Nasal cavity respiratory epithelium epithelial cell of viscerocranial mucosa (primary cell): ENCODE measurements at places on chromosomes 16 and 17. TPM values are rescaled to one million over a fixed set of nuclear protein-coding genes. Genes with fewer than 3 reads are reported as not detected.

Gene CIAO3
- total RNA-seq, result 35.3 and 44.8 TPM in 2 replicates

Gene MON1B
- total RNA-seq, result 12.8 and 14.0 TPM in 2 replicates

Gene USP31
- 22.2 and 45.3 TPM in 2 replicates for total RNA-seq

Gene SMIM5
- 0.34 and 0.93 TPM in 2 replicates for total RNA-seq

Gene DPEP1
- not detected in 2 replicates for total RNA-seq

Gene SETD1A
- total RNA-seq, result 1.4 and 6.9 TPM in 2 replicates

Gene DHX38
- 79.6 and 89.9 TPM in 2 replicates for total RNA-seq

Gene WFDC1
- total RNA-seq, result not detected in 2 replicates

Gene C16orf74
- total RNA-seq, result 51.1 and 111 TPM in 2 replicates

Gene MYH2
- not detected in 2 replicates for total RNA-seq

Gene KRTAP9-2
- total RNA-seq, result not detected in 2 replicates

Gene EFCAB5
- total RNA-seq, result under 0.01 and 0.14 TPM in 2 replicates

Gene ZNF624
- total RNA-seq, result 5.1 and 6.2 TPM in 2 replicates

Gene GP1BA
- not detected in 2 replicates for total RNA-seq

Gene SLFN14
- total RNA-seq, result not detected in 2 replicates

Gene LPCAT2
- total RNA-seq, result 12.0 and 17.4 TPM in 2 replicates
